ENCODE measurements at places on chromosomes 16 and 17. TPM values are rescaled to one million over a fixed set of nuclear protein-coding genes. Genes with fewer than 3 reads are reported as not detected.

Gene CTRB1
- not detected for total RNA-seq

Gene TUBB3
- total RNA-seq: 394 TPM

Gene WDR81
- 23.4 TPM for total RNA-seq

Gene DHRS7C
- not detected for total RNA-seq

Gene NPIPA8
- not detected for total RNA-seq

Gene FBXW10
- not detected for total RNA-seq

Gene DPEP3
- total RNA-seq: not detected

Gene ACSM2A
- total RNA-seq: not detected
